ENCODE measurements at places on chromosomes 11 and 22.
A peak's percentile ranks its signal among the peaks of the same experiment; 100 is the strongest.

DNA sequence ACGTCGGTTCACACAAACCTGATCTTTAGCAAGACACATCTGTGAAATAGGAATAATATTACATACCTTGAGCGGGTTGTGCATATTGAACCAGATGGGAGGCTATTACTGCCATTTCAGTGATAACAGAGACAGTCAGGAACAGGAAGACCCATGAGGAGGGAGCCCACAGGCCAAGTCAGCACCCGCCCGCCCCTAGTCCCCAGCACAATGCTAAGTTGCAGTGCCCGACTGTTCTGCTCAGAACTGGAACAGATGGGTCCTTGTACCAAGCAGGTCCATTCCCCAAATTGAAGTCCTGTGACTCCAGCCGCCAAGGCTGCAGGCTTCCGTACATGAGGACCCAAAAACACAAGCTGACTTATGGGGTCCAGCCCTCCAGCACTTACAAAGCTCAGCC lies 9.3 kb downstream of the CXCR5 start:
- peak overlapping the region; percentile 52 for H3K4me3 ChIP-seq
- peaks cover 95% of the 10 kb centered on the region for H3K4me1 ChIP-seq
- DNase-seq = no peak
- H3K27ac ChIP-seq = peak overlapping the region; percentile 86

DNA sequence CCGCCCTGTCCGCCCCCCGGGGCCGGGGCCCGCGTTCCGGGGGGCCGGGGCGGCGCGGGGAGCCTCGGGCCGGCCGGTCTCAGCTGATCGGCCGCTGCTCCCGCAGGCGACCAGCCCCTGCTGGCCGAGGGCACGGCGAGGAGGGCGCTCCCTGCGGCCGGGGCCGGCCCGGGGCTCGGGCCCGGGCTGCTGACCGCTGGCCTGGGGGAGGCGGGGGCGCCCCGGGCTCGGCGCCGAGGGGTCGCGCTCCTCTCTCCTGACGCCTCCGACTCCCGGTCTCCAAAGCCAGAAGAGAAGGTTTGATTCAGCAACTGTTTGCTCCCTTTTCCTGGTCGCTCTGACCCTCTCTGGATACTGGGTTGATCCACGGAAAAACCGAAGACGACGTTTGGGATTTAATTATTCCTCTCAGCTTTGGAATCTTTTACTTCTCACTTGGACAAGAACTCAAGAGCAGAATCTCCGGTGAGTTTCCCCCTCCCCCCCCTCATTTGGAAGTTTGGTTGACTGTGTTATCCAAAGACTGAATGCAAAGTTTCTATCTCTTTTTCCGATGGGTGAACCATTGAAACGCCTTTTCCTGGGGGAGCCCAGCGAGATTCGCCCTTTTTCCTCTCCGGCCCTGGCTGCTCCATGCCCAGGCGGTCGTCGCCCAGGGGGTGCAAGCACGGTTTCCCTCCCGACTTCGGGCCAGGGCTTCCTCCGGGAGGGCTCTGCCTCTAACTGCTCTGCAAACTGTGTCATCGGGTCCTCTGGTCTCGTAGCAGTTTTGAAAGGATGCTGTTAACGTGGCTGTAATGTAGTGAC lies 725 bp downstream of the KDM2A start:
- H3K36me3 ChIP-seq = peaks cover 31% of the 10 kb centered on the region
- peak overlapping the region; percentile 98 for H3K4me3 ChIP-seq
- H3K27me3 ChIP-seq = no peaks in the 10 kb centered on the region

- H3K4me1 ChIP-seq = no peaks in the 10 kb centered on the region
- H3K27me3 ChIP-seq = no peaks in the 10 kb centered on the region
- H3K36me3 ChIP-seq = no peaks in the 10 kb centered on the region
- H3K27ac ChIP-seq = no peak overlapping the region
- no peak for DNase-seq
Observed at GRCh38 chr11:18650353-18650752, 16.2 kb upstream of the SPTY2D1 start.

DNA sequence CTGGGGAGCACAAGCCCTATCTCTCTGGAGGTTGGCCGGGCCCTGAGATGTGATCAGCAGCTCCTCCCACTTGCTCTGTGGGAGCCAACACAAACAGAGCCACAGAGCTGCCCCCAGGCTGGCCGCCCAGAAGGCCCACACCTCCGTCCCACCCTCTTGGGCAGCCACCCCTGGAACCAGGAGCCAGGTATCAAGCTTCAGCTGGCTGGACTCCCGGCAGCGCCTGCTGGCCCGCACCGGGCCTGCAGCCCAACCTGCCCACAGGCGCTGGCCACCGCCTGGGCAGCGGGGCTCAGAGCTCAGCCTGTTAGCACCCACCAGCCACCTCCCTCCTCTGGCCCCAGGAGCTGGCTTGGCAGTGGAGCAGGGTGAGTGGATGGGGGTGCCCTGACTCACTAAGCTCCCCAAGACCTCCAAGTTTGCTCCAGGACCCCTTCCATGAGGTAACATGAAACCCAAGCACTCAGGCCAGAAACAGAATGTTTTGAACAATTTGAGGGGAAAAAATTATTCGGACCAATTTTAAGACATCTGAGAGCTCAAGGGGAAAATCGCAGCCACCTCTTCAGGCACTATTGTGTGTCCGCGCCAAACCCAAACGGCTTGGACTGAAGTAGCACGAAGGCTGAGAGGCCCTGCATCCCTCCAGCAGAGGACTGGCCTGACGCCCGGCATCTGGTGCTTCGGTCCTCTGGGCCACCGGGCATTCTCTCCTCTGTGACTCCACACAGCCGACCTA lies 450.8 kb downstream of the SOX6 start:
- no peaks in the 10 kb centered on the region for H3K4me1 ChIP-seq
- H3K27me3 ChIP-seq = no peaks in the 10 kb centered on the region
- DNase-seq = no peak
- H3K4me3 ChIP-seq = no peak overlapping the region

DNA sequence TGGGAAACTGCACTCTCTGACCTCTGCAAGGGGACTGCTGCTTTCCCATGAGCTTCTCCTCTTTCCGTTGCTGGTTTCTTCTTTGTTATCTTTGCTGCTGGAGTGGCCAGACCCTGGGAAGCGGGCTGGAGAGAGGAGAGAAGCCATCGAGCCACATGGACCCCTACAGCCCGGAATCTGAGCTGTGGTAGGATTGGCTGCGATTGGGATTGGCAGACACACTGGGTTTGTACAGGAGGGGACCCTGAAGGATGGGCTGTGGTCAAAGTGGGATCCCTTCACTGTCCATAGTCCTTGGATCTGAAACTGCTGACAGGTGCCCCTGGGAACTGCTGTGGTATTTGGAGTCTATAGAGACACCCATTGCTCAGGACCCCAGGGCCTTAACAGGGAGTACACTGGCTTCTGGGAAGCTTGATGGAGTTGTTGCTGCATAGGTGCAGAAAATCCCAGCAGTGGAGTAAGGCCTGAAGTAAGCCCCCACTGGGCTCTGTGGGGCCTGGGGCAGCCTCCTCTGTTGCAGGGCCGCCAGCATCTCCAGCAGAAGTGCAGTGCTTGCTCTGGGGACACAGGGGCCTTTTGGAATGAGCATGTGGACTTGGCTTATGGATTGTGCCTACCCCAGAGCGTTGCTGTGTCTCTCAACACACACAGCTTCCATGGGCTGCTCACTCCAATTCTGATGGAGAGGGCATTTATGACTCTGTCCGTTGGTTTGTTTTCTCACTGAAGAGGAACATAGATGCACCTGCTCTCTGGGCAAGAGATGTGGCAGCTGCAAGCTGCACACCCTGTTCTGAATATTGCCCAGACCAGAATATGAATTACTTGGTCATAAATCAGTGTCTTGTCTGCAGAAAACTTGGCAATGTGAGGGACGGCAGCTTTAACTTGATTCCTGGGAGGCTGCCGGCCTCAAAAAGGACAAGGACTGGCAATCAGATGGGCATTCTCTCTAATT lies 32.0 kb downstream of the BCR start:
- peaks cover 52% of the 10 kb centered on the region for H3K4me1 ChIP-seq
- H3K27ac ChIP-seq = peak overlapping the region; percentile 56
- peaks cover 9% of the 10 kb centered on the region for H3K36me3 ChIP-seq
- no peak for DNase-seq
- no peak overlapping the region for H3K4me3 ChIP-seq
- no peaks in the 10 kb centered on the region for H3K27me3 ChIP-seq

- H3K4me1 ChIP-seq = no peaks in the 10 kb centered on the region
- no peak for DNase-seq
- no peaks in the 10 kb centered on the region for H3K27me3 ChIP-seq
- H3K4me3 ChIP-seq = no peak overlapping the region
Observed at GRCh38 chr11:15206791-15207190, 92.1 kb downstream of the INSC start.

DNA sequence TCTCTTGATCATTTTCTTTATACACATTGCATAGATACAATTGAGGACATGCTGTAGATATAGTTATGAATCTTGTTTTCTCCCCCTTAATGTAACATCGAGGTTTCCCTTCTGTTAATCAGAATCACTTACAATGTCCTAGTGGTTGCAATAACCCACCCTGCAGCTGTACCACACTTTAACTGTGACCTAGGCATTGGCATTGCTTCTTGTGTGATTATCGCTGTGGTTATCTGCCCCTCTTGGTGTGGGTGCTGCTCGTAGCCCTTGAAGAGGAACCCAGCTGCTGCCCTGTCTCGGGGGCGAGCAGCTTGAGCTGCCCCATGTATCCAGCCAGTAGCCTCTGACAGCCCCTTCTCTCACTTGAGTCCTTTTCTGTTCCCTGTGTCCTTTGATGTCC lies 1.5 kb downstream of the DGAT2 start:
- no peak for DNase-seq
- H3K27me3 ChIP-seq = peaks cover 28% of the 10 kb centered on the region
- no peaks in the 10 kb centered on the region for H3K36me3 ChIP-seq
- H3K4me1 ChIP-seq = peaks cover 36% of the 10 kb centered on the region

DNA sequence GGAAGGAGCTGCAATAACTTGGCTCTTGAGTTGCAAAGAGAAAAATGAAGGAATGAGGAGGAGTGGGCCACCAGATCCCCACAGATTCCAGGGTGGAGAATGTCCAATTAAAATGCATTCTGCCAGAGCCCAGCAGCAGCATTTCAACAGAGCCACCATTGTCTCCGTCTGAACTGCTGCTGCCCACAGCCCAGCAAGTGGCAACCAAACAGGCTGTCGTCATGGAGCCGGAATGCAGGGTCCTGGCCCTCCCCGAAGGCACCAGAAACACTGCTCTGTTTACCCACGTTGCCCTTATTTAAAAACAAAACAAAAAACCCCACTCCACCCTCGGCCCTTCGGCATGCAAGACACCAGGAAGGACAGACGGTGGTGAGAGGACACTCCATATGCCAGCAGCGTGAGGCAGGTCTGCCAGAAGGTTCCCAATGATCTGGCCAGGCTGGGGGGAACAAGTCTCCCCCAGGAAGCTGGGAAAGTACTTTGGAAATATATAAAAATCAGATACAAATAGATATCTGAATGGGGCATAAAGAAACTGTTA lies 32.5 kb downstream of the PLEKHA7 start:
- DNase-seq = no peak
- H3K4me3 ChIP-seq = no peak overlapping the region
- H3K4me1 ChIP-seq = peaks cover 10% of the 10 kb centered on the region
- no peaks in the 10 kb centered on the region for H3K27me3 ChIP-seq
- H3K27ac ChIP-seq = no peak overlapping the region

DNA sequence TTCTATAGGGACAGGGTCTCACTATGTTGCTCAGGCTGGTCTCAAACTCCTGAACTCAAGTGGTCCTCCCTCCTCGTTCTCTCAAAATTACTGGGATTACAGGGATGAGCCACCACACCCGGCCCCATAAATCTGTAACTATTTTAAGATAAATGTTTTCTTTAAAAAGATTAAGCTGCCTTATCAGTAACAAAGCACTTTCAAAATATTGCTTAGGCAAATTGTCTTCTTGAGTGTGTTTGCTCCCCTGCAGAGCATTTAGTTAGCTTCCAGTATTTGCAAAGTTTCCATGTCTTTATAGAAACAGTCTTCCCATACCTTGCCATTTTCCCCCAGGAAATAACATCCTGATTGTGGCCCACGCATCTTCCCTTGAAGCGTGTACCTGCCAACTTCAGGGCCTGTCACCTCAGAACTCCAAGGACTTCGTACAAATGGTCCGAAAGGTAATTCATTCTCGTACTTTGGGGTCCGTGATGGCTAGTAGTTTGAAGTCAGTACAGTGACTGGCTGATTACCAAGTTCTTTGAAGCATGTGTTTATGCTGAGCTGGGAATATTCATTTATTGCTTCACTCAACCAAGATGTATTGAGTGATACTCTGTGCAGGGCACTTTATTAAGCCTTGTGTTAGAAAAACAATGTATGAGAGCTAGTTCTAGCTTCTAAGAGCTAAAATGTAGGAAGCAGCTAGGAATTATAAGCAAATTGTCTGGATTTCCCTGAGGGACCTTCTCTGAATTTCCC lies 30.4 kb upstream of the CRTAM start:
- peaks cover 35% of the 10 kb centered on the region for H3K4me1 ChIP-seq
- no peaks in the 10 kb centered on the region for H3K27me3 ChIP-seq
- H3K36me3 ChIP-seq = peaks cover 9% of the 10 kb centered on the region
- H3K27ac ChIP-seq = no peak overlapping the region

- no peak for DNase-seq
- peaks cover under 1% of the 10 kb centered on the region for H3K4me1 ChIP-seq
- no peaks in the 10 kb centered on the region for H3K27me3 ChIP-seq
- H3K4me3 ChIP-seq = no peak overlapping the region
Observed at GRCh38 chr11:10599388-10600175, 31.1 kb upstream of the LYVE1 start.

DNA sequence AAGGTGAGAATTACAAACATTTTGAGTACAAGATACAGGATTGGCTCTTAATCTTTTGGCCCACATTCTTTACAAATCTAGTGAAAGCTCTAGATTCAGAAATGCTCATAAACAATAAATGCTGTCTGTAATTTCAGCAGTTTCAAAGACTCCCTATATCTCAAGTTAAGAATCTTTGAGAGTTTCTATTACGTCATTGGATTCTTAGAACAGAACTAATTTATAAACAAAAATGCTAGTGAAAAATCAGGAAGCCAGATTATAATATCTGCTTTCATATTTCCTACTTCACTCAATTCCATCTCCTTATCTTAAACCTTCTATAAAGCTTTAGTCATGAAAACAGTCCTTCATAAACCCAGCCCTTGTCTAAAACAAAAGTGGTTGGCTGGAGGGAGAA lies 32.1 kb downstream of the CTSC start:
- H3K36me3 ChIP-seq = peaks cover 57% of the 10 kb centered on the region
- H3K27ac ChIP-seq = no peak overlapping the region

- H3K4me1 ChIP-seq = peaks cover 32% of the 10 kb centered on the region
- DNase-seq = no peak
- no peak overlapping the region for H3K27ac ChIP-seq
Observed at GRCh38 chr11:117872975-117873827, 3.3 kb downstream of the FXYD6 start.

- peaks cover 5% of the 10 kb centered on the region for H3K27me3 ChIP-seq
- H3K4me3 ChIP-seq = no peak overlapping the region
- H3K4me1 ChIP-seq = no peaks in the 10 kb centered on the region
- no peak for DNase-seq
- no peaks in the 10 kb centered on the region for H3K36me3 ChIP-seq
Observed at GRCh38 chr11:10906521-10906920, 48.7 kb upstream of the ZBED5 start.

DNA sequence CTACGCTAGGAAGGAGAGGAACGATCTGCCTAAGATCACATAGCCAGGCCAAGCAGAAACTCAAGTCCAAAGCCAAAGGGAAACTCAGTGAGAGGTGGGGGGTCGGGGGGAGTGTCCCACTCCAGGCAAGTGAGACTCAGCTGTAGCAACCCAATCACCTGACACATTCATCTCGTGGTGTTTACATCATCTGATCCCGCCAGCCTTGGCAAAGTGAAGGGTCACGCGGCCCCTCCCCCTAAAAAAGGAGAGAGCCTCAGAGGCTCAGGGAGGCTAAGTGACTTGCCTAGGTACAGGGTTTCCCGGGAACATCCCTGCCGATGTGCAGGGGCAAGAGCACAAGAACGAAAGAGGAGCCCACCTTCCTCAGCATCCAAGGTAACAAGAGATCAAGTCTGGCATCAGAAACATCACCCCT lies 21.5 kb downstream of the MYH9 start:
- no peaks in the 10 kb centered on the region for H3K27me3 ChIP-seq
- peak overlapping the region; percentile 67 for H3K4me3 ChIP-seq

Measured in activated CD4-positive, alpha-beta T cell treated with anti-CD3 and anti-CD28 coated beads for 36 hours (primary cell).